ENCODE measurements at places on chromosomes 12 and 14. TPM values are rescaled to one million over a fixed set of nuclear protein-coding genes. Genes with fewer than 3 reads are reported as not detected.

Gene CMTM5
- total RNA-seq: not detected

Gene CTSG
- 1.3 TPM for total RNA-seq

Gene AMDHD1
- 3.5 TPM for total RNA-seq

Gene RILPL2
- total RNA-seq: 1.5 TPM

Gene GLT8D2
- total RNA-seq: 0.87 TPM

GRCh38 chr12:15899282-15899870 is 11.8 kb upstream of the DERA start:
- no peak for DNase-seq

DNA sequence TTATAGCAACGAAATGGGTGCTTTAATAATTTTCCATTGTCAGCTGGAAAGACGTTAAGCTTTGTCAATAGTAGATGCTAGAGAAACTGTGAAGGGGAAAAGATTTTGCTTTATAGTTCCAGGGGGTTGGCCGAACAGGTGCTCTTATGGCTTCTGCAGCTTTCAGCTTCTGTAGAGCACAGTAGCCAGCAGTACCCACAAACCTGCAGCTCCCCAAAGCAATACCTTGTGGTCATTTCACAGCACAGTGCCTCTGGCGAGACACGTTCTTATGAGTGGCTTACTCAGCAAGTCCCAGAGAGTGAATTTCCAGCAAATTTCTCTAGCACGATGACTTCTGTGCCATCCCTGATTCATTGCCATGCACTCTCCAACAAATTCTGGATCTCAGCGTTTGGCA is 416.3 kb upstream of the ATP2B1 start:
- DNase-seq: no peak

DNA sequence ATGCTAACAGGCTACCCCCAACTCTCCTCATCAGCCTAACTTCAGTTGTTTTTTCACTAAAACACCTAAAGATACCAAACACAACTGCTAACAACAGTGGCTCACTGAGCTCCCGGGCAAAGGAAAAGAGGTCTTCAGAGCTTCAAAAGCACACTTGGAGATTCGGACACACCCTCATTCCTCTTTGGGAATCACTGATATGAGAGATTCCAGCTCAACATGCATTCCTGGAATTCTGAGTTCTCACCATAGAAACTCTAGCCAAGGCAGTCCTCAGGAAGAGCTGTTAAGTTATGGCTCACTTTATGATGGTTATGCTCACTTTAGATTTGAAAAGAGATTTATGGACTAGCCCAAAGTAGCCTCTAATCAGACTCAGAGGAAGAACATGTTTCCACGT is 40.1 kb downstream of the STXBP6 start:
- no peak for DNase-seq

GRCh38 chr12:75489613-75490210 is 9.2 kb downstream of the GLIPR1 start:
- DNase-seq: no peak

- DNase-seq: no peak
These were observed 54.7 kb downstream of the SLC6A12 start for GRCh38 chr12:159156-159782.

DNA sequence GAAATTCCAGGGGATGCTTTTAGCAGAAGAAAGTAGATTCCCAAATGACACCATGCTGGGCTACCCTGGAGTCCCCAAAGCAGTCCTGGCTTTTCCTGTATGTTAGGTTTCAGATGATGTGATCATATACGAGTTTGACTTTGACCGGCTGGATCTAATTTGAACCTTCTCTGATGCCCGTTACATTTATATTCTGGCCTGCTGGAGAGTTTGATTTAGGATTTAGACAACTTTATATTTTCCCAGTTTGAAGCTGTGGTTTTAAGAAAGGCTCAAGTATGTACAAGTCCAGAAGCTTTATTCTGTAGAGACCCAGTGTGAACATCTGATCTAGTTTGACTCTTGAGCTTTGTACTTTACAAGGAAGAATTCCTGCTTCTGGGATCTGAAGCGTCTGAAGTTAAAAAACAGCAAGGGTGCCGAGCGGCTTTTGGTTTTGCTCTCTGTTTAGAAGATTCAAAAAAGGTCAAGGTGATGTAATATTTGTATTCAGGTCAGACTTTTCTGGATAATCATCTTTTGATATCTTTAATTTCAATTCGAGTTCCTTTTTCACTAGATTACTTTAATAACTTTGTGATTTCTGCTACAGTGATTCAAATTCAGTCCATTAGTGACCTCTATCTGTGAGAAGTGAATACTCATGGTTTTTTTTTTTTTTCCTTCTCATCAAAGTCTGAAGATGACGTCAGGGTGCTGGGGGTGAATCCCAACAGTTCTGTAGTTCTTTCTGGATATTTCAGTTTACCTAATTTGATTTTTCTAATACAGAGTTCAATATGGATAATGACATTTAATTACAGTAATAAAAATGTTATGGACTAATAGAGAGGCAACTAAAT is 6.3 kb downstream of the FLRT2 start:
- DNase-seq: no peak

GRCh38 chr14:55537782-55538181 is 42.2 kb upstream of the KTN1 start:
- DNase-seq: no peak

DNA sequence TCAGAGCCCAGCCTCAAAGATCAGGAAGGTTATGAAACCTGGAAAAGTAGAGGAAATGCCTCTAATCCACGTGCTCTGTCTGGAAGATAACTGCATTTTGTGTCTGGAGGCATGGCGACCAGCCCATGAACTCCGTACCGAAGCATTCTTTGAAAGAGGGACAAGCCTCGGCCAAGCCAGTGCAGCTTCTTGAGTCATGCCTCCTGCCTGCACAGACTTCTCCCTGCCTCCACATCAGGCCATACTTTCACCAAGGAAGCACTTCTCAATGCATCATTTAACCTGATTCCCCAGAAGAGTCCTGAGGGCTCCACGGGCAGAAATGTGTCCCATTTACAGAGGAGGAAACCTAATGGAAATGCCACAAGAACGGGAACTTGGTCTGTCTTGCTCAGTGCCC is 3.4 kb downstream of the ACTN1 start:
- DNase-seq: no peak

DNA sequence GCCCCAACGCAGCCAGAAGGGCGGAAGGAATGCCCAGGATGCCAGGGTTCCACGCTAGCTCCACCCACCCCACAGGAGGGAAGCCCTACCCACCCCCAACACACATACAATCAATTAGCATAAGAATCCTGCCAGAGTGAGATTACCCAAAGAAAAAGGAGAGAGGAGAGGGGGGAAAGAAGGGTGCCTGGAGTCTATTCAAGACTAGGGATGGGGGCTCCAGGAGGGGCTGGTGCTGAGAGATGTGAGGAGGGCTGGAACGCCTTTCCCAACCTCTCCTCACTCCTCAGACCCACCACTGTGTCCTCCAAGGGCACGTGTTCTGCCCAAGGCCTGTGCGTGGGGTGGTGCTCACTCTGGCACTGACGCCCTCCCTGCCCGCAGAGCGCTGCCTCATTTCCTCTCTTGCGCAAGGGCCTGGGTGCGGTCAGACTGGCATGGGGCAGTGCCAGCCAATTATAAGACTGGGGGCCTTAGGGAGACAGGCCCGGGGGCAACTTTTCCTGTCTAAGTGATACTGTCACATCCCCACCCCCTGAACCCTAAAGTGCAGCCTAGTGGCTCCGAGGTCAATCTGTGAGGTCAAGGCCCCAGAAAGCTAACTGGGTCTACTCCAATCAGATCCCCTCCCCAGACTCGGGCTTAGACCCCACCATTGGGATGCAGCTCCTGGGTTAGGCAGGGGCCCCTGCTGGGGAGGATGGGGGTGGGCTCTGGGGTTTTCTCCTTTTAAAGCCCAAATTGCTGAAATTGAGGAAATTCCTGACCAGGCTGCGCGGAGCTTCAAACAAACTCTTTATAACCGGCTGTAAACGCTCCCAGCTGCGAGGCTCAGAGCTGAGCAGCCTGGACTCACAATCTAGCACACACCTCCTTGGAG is 10.2 kb upstream of the ITGB7 start:
- no peak for DNase-seq

DNA sequence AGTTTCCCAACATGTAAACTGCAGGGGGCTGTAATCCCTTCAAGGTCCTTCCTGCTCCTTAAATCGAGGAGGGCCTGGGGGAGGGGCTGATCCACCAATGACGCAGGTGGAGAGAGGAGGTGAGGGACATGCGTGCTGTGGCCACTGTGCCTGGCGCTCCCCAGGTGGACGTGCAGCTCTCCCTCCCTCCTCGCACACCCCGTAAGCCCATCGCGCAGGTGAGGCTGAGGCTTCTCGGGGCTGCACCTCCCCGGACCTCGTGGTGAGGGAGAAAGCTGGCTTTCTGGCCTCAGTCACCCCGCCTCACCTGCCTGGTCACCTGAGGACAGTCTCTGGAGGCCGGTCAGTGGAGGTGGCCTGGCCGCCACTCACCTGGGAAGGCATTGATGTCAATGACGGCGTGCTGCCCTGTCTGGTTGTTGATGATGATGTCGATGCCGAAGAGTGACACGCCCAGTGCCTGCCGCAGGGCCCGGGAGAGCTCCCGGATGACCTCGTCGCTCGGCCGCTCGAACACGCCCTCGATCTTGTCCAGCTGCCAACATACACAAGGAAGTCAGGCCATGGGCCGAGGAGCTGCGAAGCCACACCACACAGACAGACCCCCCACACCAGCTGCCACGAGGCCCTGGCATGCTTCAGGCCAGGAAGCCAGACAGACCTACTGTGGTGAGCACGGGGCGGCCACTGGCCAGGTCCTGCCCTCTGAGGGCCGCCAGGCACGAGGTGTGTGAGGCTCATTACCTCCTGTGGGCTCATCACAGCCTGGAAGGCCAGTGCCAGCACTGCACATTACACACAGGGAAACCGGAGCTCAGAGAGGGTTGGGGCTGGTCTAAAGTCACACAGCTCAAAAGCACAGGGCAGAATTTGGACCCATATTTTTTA is 23.3 kb downstream of the CHGA start:
- no peak for DNase-seq

- no peak for DNase-seq
These were observed 2.6 kb downstream of the DIO3 start for GRCh38 chr14:101563654-101564443.

DNA sequence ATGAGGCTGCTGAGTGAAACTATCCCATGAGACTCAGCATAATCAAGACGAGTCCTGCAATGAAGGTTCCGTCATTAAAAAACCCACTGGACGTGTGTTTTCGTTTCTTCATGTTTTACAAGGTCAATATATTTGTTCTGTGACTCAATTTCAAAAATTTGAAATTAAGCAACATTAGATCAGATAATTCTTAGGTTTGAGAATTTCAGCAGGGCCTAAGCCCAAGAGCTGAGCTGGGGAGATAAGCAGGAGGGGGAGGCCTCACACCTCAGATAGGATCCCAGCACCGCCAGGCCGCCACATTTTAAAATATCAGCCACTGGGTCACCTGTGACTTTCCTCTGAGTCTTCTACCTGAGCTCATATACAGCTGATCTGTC is 13.3 kb downstream of the STX2 start:
- no peak for DNase-seq

- DNase-seq: no peak
These were observed 38.5 kb downstream of the SENP1 start for GRCh38 chr12:48067250-48067938.

DNA sequence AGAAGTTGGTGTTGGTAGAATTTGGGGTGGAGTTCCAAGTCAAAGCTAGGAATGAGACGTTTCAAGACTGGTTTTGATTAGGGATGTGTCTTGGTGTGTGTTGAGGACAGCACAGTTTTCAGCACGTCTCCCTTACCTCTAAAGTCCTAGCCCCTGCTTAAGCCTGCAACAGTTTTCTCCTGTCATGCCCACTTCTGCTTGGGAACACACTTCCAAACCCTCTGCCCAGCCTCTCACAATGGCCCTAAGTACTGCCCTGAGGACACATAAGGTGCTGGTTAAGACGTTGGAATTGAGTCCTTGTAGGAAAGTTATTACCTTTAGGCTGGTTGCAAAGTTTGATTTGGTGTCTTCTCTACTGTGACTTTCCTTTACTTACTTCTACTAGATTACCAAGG is 710 bp upstream of the BMAL2 start:
- no peak for DNase-seq

DNA sequence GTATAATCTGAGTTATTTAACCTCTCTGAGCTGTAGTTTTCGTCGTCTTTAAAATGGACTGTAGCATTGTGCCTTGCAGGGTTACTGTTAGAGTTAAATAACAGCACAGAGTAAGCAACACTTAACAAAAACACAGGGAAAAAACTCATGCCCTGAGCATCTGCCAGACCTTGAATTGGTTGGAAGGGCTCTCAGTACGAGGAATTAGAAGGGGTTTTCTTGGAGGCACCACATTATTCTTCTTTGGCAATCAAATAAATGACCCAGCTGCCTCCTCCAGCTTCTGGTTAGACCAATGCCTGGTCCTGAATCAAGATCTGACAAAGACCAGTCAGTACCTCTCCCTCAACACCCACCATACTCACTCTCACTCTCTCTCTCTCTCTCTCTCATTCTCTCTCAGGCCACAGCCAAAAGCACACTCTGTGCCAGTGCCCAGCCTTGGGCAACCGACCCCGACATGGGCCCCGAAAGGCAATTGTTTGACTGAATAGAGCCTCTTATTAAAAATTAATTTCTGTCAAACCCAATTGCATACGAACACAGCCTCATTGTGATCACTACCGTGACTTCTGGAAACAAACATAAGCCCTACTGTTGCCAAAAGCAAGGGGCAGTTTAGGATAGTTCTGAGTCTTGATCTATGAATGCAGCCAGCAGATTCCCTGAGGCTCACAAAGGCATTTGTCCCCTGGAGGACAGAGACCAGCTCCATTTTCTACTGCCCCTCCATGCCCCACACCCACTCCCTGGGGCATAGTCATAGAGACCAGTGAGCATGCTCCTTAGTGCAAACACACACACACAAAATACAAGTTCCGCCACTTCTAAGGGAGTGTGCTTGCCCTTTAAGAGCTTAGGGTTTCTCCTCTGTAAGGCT is 23.9 kb downstream of the DUSP6 start:
- DNase-seq: no peak

DNA sequence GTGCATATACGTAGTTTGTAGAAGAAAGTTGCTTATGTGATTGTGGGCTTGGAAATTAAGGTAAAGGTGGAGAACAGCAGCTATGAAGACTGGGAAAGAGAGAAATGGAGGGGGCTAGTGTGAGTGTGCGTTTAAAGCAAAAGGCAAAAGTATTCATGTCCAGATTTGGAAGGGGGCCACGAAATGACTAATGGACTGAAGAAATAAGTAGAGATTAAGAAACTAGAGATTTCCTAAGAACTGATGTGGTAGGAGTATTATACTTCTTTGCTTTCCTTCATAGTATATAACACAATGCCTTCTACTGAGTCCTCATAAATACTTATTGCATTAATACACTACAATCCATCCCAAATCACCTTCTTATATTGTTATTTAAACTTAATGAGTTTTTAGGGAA is 298.6 kb upstream of the NOVA1 start:
- DNase-seq: no peak

GRCh38 chr12:82650627-82651337 is 35.9 kb upstream of the TMTC2 start:
- no peak for DNase-seq

GRCh38 chr12:132277374-132277941 is 51.9 kb downstream of the GALNT9 start:
- DNase-seq: no peak

- no peak for DNase-seq
These were observed 7.5 kb upstream of the NPFF start for GRCh38 chr12:53514628-53515290.

GRCh38 chr14:36805131-36805559 is 143.5 kb downstream of the PAX9 start:
- no peak for DNase-seq
